ENCODE measurements at places on chromosomes 3 and 15.

- H3K4me1 ChIP-seq: no peaks in the 10 kb centered on the region
- H3K36me3 ChIP-seq: no peaks in the 10 kb centered on the region
- H3K27me3 ChIP-seq: no peaks in the 10 kb centered on the region
Measured at GRCh38 chr3:1272546-1273265, 179.9 kb downstream of the CNTN6 start.

- no peak overlapping the region for H3K27ac ChIP-seq
- DNase-seq: no peak
- H3K36me3 ChIP-seq: no peaks in the 10 kb centered on the region
Measured at GRCh38 chr3:99126316-99126715, 224.8 kb upstream of the DCBLD2 start.

DNA sequence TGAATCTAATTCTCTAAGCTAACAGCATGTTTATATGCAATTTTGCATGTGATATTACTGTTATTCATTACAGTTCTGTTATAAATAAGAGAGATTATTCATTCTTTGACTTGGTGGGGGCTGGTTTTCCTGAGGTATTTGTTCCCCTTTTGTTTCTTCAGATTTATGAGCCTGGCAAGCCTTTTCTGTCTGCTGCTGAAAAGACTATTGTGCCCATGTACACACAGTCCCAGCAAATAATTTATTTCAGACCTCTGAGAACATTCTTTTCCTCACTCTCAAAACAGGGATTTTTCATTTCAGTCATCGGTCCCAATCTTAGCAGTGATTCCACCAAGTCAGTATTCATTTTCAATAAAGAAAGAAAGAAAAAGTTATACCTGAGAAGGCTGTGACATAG is 716.8 kb downstream of the NSUN3 start:
- no peak overlapping the region for H3K27ac ChIP-seq
- H3K4me1 ChIP-seq: no peaks in the 10 kb centered on the region
- no peaks in the 10 kb centered on the region for H3K36me3 ChIP-seq
- no peak overlapping the region for H3K4me3 ChIP-seq
- no peak for DNase-seq

DNA sequence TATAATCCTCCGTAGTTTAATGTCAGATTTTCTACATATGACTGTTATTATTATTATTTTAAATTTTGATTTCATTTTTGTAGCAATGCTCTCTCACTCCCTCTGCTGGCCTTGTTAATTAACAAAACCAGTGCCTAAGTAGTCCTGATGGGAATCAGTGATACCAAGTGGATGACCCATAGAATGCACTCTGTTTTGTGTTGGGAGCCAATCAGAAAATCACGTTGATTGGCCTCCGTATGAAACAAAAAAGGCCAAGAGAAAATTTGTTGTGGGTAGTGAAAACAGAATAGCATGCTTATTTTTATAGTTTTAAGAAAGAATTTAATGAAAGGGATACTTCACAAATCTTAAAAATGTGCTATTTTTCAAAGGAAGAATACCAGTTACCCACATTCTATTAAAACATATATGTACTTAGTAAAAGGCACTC is 34.4 kb upstream of the MEIS2 start:
- DNase-seq: no peak
- H3K4me3 ChIP-seq: no peak overlapping the region
- no peaks in the 10 kb centered on the region for H3K36me3 ChIP-seq
- no peak overlapping the region for H3K27ac ChIP-seq
- H3K4me1 ChIP-seq: no peaks in the 10 kb centered on the region

GRCh38 chr3:87350367-87351199 is 74.2 kb upstream of the POU1F1 start:
- DNase-seq: peak; percentile 23
- H3K27me3 ChIP-seq: peaks cover 8% of the 10 kb centered on the region
- H3K4me1 ChIP-seq: no peaks in the 10 kb centered on the region
- no peak overlapping the region for H3K27ac ChIP-seq

DNA sequence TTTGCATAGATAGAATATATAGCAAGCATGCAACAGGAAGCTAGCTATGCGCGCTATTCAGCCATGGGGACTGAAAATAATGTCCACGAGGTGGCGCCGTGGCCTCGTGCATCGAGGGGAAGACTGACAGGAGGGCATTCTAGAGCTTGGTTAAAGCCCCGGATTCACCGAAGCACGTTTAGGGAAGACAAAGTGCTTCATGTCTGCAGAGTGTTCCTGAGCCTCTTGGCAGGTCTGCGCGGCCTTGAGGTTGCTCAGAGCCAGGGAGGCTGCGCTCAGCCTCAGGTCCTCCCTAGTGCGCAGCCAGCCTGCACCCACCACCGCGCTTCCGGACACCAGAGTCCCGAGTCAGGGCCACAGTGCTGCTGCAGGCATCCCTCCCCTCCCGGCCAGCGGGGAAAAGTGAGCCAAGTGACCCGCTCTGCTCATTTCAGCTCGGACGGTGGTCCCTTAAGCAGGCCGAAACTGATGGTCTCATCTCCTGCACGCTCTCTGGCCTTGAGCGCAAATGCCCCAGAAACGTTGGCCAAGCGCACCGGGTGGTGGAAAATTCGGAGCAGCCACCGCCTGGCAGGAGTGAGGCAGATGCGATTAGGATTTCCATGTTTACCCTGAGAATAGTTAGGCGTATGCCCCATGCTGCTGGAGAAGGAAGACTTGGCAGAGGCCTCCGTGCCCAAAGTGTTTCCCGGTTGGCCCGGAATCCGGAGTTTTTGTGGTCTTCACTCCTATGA is 24.8 kb downstream of the GABRA5 start:
- no peaks in the 10 kb centered on the region for H3K4me1 ChIP-seq
- no peak overlapping the region for H3K27ac ChIP-seq
- no peak overlapping the region for H3K4me3 ChIP-seq
- H3K36me3 ChIP-seq: no peaks in the 10 kb centered on the region
- peaks cover 12% of the 10 kb centered on the region for H3K27me3 ChIP-seq
- DNase-seq: peak; percentile 63

GRCh38 chr3:184259878-184260723 is 1.3 kb downstream of the CAMK2N2 start:
- H3K36me3 ChIP-seq: peaks cover 3% of the 10 kb centered on the region
- peak; percentile 61 for DNase-seq
- peak overlapping the region; percentile 58 for H3K4me3 ChIP-seq

Data from activated naive CD4-positive, alpha-beta T cell treated with anti-CD3 and anti-CD28 coated beads, Interleukin-2, amount 10 ng/mL, durations not matched to agents 7 days and 5 days (primary cell).